Liver (tissue), 10 donors: ENCODE measurements at places on chromosomes 1 and 21. TPM values are rescaled to one million over a fixed set of nuclear protein-coding genes. Genes with fewer than 3 reads are reported as not detected.

- H3K4me3 ChIP-seq, result no peak overlapping the region
- peaks cover 7% of the 10 kb centered on the region for H3K4me1 ChIP-seq
- peaks cover 2% of the 10 kb centered on the region for H3K36me3 ChIP-seq
- H3K27me3 ChIP-seq, result no peaks in the 10 kb centered on the region
- no peak for DNase-seq
- no peak overlapping the region for H3K27ac ChIP-seq
Observed at GRCh38 chr1:11285883-11286734, 13.1 kb downstream of the UBIAD1 start.

Gene TMPRSS2
- total RNA-seq, result 0.14 TPM

Gene ACTA1
- 0.33 TPM for total RNA-seq

Gene CFHR3
- 64.2 TPM for total RNA-seq

- peaks cover 22% of the 10 kb centered on the region for H3K4me1 ChIP-seq
- H3K27me3 ChIP-seq, result no peaks in the 10 kb centered on the region
- H3K36me3 ChIP-seq, result no peaks in the 10 kb centered on the region
- H3K4me3 ChIP-seq, result no peak overlapping the region
- H3K27ac ChIP-seq, result peak overlapping the region; percentile 17
- DNase-seq, result no peak
Observed at GRCh38 chr1:241611063-241611462, 29.1 kb downstream of the CHML start.

DNA sequence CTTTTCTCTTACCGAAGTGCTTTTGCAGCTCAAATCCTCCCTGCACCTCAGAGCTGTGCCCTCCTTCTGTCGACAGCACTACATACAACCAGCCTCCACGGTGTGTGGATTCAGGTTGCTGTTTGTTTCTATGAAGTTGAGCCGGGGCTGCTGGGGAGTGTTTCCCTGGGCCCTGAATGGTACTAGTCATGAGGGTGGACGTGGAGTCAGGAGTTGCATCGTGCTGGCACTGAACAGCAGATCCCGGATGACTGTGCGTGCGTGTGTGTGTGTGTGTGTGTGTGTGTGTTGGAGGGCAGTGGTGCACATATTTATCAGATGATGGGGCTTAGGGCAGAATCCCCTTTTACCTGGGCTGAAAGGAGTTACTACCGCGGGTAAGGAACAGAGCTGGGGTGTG, 47.0 kb downstream of the ACTL8 start:
- no peak overlapping the region for H3K27ac ChIP-seq
- no peaks in the 10 kb centered on the region for H3K36me3 ChIP-seq
- no peak for DNase-seq
- H3K27me3 ChIP-seq, result no peaks in the 10 kb centered on the region

Gene GUCA2B
- total RNA-seq, result not detected

- H3K36me3 ChIP-seq, result no peaks in the 10 kb centered on the region
- no peak overlapping the region for H3K4me3 ChIP-seq
- no peaks in the 10 kb centered on the region for H3K27me3 ChIP-seq
- no peak overlapping the region for H3K27ac ChIP-seq
Observed at GRCh38 chr1:98384461-98385141, 276.9 kb upstream of the SNX7 start.

GRCh38 chr1:54350360-54350759, 55.8 kb downstream of the SSBP3 start:
- no peaks in the 10 kb centered on the region for H3K4me1 ChIP-seq
- DNase-seq, result no peak
- no peaks in the 10 kb centered on the region for H3K27me3 ChIP-seq
- no peak overlapping the region for H3K4me3 ChIP-seq
- H3K36me3 ChIP-seq, result no peaks in the 10 kb centered on the region

Gene PLA2G2C
- total RNA-seq, result not detected

Gene TAL1
- total RNA-seq, result 3.5 TPM
